ENCODE measurements at places on chromosomes 4 and X.

DNA sequence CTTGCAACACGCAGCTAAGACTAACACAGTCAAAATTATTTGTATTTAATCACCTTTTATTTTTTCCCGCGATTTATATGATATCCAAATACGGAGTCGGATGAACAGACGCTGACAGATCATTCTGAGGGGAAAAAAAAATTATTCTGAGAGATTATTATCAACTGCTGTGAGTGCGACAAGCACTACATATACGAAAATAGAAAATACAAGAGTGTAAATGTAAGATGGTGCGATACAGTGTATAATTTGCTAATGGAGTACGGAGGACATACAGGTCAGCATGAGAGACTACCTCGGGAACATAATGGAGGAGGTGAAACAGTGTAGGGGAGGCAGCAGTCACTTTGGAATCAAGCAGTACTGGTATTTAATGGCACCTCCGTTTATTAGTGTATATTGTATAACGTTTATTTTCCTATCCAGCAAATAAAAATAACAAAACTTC is 2.8 kb upstream of the LIN54 start:
- no peak for DNase-seq

- no peak for DNase-seq
Observed at GRCh38 chr4:2735869-2736268, 20.3 kb downstream of the TNIP2 start.

DNA sequence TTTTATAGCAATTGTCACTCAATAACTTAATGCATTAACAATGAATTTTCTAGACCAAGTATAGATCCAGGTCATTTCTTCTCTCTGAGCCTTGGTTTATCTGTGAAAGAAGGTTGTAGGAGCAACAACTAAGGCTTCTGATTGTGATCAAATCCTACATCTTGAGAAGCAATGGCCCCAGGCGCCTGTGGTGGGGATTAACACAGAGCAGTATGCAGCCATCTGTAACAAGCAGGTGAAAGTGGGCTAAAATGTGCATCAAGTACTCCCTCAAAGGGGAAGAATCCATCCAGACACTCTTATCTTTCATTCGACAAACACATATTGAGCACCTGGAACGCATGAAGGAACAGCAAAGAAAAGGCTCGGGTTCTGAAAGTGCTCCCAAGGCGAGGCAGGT is 19.1 kb upstream of the SETD7 start:
- no peak for DNase-seq

GRCh38 chrX:17592117-17592516 is 145.2 kb upstream of the SCML1 start:
- DNase-seq: no peak

DNA sequence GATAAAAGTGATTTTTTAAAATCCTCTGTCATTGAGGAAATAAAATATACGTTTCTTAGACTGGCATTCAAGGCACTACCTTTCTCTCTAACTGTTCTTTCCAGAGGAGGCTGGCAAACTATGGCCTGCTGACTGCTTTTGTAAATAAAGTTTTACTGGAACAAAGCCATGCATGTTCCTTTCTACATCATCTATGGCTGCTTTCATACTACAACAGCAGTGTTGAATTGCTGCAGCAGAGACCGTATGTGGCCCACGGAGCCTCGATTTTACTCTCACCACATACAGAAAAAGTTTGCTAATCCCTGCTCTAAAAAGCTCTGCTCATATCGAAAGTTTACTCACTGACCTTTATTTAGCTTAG is 20.2 kb downstream of the SETD7 start:
- DNase-seq: no peak
